ENCODE measurements at places on chromosomes 2 and 18.

GRCh38 chr2:237874585-237875161 is 15.2 kb downstream of the RAMP1 start:
- DNase-seq: no peak

- no peak for DNase-seq
Observed at GRCh38 chr2:177887722-177888121, 184.9 kb downstream of the PDE11A start.

- DNase-seq: no peak
Observed at GRCh38 chr2:57726294-57726693, 320.3 kb upstream of the VRK2 start.

DNA sequence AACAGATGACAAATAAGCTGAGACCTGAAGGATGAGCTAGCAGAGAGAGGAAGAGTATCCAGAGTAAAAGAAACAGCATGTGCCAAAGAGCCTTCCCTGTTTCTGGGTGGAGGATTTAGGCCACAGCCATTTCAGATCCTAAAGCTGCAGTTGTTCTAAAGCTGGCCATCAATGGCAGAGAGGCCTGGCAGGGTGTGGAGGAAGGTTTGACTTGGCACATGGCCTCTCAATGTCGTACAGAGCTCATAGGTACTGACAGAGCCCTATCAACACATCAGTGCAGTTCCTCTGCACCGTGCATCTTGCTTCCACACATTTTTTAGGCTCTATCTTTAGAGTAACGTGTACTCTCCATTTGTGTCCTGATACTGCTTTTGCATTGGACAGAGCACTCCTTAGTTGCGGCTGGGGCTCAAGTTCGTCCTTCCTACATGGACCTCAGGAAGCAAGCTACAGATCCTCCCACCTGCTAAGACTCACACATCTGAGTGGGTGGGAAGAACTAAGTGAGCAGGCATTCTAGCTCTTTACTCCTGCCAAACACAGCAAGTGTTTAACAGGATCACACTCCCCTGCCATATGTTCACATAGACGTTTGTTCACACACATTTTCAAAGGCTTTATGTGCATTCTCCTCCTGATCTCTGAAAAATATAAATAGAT is 3.0 kb upstream of the CHMP3 start:
- DNase-seq: no peak

GRCh38 chr2:228602288-228602687 is 420.8 kb upstream of the SPHKAP start:
- DNase-seq: no peak

- no peak for DNase-seq
Observed at GRCh38 chr2:203693242-203693879, 13.1 kb upstream of the CD28 start.

GRCh38 chr18:55268151-55268601 is 308.9 kb upstream of the CCDC68 start:
- no peak for DNase-seq

DNA sequence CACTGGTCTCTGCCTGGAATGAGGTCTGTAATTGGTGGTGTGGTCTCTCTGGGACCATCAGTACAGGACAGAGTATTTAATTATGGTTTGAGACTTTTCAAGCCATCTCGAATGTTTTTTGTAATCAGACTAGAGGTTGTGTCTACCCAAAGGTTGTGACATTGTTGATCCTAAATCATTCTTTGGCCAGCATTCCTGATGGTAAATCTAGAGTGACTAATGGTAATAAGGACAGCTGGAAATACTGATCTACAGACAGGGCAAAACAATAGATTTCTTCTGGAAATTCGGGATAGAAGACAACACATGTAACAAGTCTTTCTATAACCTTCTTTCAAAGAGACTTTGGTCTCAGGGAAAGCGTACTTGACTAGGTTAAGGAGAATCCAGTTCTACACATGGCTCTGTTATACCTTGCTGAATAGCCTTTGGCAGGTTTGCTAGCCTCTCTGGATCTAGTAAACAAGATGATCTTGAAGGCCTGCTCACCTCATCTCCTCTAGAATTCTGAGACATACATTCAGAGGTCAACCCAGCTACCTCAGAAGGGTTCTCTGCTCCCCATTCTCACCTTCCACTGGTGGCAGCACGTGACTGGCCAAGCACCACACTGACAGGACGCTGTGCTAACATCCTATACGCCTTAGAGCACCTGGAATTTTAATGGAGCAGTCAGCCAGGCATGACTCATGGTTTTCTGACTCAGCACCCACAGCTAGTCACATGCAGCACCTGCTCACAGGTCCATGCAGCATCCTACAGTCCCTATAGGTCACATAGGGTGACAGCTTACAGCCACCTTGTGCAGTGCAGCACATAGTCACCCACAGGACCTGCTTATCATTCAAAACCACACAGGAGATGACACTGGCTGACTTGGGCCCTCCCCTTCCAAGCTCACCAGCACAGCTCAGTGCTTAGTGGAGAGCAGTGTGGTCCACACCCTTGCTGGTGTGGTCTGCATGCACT is 12.2 kb downstream of the PLB1 start:
- DNase-seq: no peak

DNA sequence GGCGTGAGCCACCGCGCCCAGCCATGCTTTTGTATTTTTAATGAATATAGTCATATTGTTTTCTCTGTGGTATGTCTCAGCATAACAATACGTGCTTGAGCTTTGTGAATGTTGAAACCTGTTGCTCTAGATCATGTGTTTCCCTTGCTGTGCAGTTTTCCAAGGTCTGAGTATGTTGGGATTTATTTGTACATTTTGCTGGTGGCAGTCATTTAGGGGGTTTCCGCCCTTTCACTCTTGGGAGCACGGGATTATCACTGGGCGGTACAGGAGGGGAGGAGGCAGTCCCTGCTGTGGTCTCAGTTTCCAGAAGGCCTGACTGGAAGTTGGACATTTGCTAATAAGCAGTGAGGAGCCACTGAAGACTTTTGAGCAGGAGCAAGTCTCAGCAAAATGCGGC is 24.9 kb upstream of the CATIP start:
- no peak for DNase-seq

- DNase-seq: no peak
Observed at GRCh38 chr2:138521821-138522220, 20.3 kb downstream of the SPOPL start.

DNA sequence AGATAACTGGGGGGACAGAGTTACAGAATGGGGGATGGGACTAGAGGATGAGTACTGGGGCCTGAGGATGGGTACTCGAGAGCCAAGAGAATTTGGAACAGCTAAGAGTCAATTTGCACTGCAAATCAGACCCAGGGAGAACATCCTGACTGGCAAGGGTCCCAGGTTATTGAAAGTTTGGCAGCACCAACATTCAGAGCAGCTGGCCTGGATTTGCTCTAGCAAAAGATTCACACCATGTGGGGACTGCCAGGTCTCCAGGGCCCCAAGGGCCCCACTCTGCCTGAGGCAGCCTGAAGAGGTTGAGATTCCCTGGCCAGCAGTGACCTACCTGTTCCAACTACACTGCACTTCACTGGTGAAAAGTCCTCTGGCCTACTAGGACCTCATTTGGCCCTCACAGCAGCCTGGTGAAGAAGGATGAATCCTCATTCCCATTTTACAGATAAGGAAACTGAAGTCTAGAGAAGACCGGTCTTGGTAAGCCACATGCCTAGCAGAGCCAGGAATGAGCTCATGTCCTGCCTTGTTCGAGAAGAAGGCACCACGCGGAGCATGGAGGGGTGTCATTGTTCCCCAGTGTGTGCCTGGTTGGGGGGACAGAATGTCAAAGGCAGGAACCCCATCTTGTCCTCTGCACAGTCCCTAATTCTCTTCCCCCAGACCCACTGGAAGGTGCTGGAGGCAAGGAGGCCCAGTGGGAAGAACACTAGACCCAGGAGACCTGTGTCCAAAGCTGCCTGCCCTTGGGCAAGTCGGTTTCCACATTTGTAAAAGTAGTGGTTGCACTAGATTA is 258.6 kb downstream of the TNS1 start:
- no peak for DNase-seq

- DNase-seq: no peak
Observed at GRCh38 chr18:3709205-3709604, 259.2 kb downstream of the TGIF1 start.

- no peak for DNase-seq
Observed at GRCh38 chr18:73852789-73853549, 294.7 kb downstream of the FBXO15 start.

DNA sequence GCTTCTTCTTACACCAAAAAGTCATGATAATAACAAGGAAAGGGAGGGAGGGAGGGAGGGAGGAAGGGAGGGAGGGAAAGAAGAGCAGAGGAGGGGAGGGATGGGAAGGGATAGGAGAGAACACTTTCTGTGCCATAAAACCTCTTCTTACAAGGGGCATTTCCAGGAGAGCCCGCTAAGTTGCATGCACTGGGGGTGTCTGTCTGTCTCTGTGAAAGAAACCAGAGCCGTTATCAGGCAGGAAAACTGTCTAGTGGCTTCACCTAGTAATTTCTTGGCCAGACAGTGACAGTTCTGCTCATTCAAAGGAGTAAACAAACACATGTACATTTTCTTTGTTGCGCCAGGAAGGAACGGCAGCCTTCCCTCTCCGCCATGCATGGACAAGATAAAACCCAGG is 45.8 kb downstream of the AQP12A start:
- DNase-seq: no peak

Measured in SIG-M5 (cell line).